MCF 10A (cell line): ENCODE measurements at places on chromosomes 4 and X. TPM values are rescaled to one million over a fixed set of nuclear protein-coding genes. Genes with fewer than 3 reads are reported as not detected.

DNA sequence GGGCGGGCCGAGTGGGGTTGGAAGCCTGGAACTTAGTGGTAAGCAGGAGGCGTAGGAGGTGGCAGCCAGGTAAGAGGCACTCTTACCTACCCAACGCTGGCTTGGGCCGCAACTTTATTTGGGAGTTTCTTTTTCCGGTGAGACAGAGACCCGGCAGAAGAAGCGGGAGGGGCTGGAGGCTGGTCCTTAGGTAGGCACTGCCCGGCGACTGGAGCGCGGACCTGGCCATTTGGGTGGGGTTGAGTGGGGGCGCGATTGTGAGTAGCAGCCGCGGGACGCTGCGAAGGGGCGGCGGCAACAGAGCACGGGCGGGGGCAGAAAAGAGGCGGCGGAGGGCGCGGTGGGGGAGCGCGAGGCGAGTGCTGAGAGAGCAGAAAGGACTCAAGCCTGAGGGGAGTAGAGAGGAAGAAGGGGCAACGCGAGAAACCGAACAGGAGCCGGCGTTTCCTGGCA, 334 bp upstream of the POU4F2 start:
- DNase-seq: no peak

GRCh38 chr4:158282252-158282651, 72.0 kb downstream of the TMEM144 start:
- peak; percentile 40 for DNase-seq

DNA sequence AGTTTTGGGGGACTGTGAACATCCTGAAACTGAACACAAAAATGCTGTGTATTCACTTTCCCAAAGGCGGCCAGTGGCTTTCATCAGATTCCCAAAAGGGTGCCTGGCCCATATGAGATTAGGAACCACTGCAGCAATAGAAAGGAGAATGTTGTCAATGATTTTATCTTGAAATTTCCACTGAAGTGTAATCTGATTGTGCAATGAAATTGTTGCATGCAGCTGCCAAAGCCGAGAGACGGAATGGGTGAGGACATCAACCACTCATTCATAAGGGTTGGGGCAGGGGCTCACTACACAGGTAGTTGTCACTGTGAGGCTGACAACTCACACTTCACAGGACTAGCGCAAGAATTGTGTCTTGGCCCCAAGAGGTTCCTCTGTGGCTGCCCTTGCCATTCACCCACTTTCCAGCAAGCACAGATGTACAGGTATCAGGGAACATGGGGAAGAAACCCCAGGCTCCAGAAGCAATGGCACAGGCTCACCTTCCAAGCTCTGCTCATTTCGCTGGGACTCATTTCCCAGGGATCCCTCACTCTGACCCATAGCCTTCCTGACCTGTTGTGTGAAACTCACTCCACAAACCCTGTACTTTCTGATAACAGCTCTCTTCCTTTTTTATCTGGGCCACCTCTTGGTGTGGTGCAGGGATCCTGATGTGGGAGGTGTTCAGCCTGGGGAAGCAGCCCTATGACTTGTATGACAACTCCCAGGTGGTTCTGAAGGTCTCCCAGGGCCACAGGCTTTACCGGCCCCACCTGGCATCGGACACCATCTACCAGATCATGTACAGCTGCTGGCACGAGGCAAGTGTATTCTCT, 48.8 kb downstream of the BMX start:
- peak; percentile 7 for DNase-seq

- peak; percentile 49 for DNase-seq
Observed at GRCh38 chr4:26568446-26568994, 15.4 kb upstream of the TBC1D19 start.

- no peak for DNase-seq
Observed at GRCh38 chr4:184534511-184535391, 60.4 kb upstream of the IRF2 start.

- DNase-seq: no peak
Observed at GRCh38 chrX:1451251-1451660, 1.5 kb downstream of the ASMTL start.

DNA sequence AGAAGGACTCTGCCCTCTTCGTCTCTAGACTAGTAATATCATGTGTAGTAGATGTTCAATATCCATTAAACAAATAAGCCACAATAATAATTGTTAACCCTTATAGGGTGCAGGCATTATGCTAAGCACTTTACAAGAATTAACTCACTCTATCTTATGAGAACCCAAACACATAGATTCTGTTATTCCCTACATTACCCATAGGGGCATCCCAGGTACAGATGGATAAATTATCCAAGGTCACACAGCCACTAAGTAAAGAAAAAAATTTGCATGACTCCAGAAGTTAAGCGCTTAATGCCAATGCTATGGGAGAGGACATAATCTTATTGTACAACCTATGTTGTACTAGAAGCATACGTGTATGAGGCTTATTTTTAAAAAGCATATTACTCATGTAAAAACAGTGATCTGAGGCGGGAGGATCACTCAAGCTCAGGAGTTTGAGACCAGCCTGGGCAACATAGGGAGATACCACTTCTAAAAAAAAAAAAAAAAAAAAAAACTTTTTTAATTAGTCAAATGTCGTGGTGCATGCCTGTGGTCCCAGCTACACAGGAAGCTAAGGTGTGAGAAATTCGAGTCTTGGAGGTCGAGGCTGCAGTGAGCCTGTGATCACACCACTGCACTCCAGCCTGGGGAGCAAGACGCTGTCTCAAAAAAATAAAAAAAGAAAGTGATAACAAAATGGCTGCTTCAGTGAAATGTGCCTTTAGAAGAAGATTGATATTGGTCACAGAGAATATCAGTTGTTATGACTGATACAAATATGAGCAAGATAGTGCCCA, 13.6 kb downstream of the LDB2 start:
- DNase-seq: no peak

DNA sequence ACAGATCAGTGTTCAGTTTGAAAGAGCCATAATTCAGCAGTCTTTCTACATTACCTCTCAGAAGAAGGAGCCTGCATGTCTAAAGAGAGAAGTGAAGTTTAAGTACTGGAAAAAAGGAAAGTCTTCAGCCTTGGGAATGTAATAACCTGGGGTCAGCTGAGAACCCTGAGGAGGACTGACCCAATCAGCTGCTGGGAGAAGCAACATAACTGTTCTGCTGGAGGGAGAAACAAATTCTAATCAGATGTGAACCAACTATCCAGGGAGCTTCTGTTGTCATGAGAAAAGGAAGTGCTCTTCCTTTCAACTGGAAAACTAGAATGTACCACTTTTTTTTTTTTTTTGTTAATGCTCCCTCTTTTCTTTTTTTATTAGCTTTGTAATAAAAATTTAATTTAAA, 64.5 kb upstream of the PDE5A start:
- no peak for DNase-seq

DNA sequence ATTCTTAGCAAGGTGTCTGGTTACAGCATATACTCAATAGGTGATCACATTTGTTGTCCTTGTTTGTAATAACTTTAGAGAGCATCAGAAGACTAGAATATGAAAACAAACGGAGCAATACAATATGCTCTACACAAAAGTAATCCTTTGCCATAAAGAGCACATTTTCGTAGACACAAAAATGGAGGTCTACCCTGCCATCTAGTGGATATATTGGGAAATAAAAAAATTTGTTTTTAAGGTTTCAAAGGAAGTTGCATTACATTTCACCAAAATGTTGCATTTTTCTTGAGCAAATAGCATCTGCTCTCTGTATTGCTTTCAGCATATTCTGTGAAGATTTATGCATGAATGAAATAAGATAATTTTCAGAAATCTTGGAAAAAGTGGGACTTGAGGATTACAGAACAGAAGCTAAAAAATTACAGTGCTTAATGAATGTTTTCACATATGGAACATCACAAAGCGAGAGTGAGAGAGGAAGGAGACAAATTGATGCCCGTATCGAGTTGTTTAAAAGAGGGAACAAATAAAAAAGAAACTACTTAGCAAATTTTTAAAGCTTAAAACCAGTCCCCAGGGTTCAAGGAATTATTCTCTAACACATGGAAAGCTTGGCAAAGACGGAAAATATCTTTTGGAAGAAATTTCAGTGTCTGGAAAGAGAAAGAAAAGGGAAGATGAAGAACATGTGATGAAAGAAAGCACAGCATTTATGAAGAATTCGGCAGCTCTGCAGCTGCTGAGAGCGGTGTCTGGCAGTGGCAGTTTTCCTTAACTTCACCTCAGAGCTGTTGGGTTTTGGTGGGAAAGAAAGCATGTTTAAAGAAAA, 390.1 kb downstream of the ANKRD50 start:
- DNase-seq: peak; percentile 59

DNA sequence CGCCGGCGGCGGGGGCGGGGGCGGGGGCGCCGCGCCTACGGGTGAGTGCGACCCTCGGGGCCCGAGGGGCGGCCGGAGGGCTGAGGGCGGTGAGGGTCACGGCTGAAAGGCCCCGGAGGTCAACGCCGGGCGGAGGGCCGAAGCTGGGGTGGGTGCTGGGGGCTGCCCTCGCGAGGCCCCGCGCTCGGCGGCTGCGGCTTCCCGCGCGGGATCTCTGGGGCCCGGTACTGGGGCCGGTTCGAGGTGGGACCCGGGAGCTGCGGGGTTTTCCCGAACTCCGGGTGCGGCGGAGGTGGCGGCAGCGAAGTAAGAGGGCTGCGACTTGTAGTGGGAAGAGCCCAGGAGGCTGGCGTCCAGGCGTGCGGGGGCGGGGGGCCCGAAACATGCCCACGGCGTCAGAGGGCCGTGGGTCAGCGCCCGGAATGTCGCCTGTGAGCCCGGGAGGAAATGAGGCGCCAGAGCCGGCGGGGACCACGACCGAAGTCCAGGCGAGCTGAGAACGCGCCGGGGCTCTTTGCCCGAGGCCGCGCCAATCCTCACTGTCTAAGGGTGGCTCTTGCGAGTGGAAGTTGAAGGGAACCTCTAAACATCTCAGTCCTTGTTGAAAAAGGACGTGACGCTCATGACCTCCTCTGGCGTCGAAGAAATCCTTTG, 407 bp downstream of the IL13RA1 start:
- no peak for DNase-seq

- no peak for DNase-seq
Observed at GRCh38 chrX:134338527-134338926, 101.5 kb downstream of the CCDC160 start.

UCHL1 gene
- 1.3 and 1.4 TPM in 2 replicates for total RNA-seq

HTN1 gene
- not detected in 2 replicates for total RNA-seq

POLA1 gene
- total RNA-seq: 5.8 and 9.8 TPM in 2 replicates

PAGE5 gene
- not detected in 2 replicates for total RNA-seq
